ENCODE measurements at places on chromosomes 12 and 14. TPM values are rescaled to one million over a fixed set of nuclear protein-coding genes. Genes with fewer than 3 reads are reported as not detected.

Gene TSHR
- 0.50 TPM for total RNA-seq

Gene BRAP
- total RNA-seq, result 15.8 TPM

GRCh38 chr12:27620121-27620520 lies 76.1 kb upstream of the REP15 start:
- no peak for ATAC-seq

Gene CERS5
- total RNA-seq, result 72.0 TPM

Gene TMEM260
- total RNA-seq, result 13.6 TPM

DNA sequence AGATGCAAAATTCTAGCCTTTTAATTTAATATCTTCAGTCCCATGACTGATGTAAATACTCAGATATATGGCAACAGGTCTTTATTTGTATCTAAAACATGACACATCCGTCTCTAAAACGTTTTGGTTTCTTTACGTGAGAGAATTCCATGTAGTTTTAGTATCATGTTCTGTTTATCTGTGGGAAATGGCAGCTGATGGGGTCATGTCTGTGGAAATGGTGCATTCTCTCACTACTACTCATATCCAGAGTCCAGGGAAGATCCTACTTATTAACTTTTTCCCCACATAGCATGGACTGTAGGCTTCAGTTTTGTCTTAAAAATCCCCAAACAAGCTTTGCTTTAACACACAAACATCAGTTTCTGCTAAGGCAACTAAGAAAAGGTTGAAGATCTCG lies 53.8 kb downstream of the SPTLC2 start:
- no peak for ATAC-seq

GRCh38 chr12:53892762-53893395 lies 45.8 kb upstream of the HOXC13 start:
- no peak for ATAC-seq

- no peak for ATAC-seq
Observed at GRCh38 chr14:68591786-68592185, 201.1 kb downstream of the ZFP36L1 start.
